ENCODE measurements at places on chromosomes 12 and 14. TPM values are rescaled to one million over a fixed set of nuclear protein-coding genes. Genes with fewer than 3 reads are reported as not detected.

DNA sequence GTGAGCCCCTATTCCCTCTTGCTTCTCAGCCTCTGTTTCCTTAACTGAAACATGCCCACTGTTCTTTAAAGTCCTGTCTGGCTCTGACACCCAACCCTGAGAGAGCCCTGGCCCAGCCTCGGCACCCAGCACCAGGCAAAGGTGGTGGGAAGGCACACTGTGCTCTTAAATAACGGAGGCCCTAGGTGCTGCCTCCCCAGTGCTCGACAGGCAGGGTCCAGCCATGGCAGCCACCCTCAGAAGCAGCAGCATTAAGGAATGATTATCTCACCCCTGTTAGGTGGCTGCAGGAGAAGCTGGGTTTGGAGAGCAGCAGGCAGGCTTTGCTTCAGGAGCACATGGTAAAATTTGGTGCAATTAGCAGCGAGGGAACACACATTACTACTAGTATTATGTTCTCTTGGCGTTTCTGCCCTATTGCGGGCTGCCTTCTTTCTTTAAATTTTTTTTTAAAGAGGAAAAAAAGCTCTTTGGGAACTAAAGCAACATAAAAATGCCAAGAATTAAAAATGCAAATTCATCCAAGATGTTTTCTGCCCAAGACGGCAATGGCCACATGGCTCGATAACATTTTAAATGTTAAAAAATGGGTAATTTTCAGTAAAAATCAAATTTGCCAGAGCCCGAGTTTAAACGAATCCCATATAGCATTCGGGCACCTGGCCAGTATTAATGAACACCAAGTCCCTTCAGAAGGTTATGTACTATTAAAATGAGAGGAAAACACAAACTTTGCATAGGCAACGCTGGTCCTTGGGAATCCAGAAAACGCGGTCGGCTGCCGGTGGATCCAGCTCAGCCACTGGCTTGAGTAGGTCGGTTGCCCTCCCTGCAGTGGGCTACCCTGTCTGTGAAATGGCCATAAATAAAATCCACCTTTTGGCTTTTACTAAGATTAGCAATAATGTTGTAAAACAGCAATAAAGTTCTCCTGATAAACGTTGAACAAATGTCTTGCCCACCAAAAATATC is 152.2 kb downstream of the BCL11B start:
- no peak for DNase-seq

DNA sequence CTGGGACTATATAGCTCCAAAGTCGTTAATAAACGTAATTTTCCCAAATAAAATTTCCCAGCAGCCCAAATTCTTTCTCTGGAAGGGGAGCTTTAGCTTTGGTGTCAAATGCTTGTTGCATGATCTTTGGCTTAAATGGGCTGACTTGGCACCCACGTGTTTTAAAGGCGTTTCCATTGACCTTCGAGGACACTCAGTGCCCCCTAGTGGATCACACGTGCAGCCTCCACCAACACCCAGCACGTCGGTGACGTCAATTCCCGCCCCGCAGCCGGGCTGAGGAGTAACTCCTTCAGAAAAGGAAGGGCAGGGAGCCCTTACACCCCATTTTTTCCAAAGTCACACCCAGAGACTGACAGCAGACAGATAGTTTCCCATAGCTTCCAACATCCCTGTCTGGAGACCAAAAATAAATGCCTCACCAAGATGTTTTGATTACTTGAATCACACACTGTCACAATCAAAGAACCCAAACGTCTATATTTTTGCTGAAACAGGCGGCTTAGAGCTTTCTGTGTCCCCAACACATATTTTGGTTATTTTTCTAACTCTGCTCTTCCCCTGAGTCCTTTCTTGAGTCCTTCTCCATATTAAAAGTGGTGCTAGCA is 707.9 kb downstream of the AACS start:
- DNase-seq, result no peak

- DNase-seq, result no peak
Measured at GRCh38 chr12:82651489-82651888, 35.2 kb upstream of the TMTC2 start.

DNA sequence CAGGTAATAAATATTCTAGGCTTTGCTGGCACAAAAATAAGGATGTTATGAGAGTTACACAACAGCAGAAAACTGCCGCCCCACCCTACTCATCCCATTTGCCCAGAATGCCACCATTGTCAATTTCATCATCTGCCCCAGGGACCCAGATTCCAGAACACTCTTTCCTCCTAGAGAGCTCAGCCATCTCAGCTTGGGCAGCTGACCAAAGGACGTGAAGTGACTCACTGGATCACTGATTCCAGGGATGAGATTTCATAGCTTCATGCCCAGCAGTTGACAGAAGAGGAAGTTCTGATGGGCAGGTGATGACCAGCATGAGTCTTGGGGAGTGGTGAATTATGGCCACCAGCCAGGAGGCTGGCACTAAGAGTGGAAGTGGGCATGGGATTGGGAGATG is 450.3 kb downstream of the RMST start:
- DNase-seq, result no peak

GRCh38 chr12:7322599-7322998 is 18.7 kb downstream of the ACSM4 start:
- DNase-seq, result no peak

Gene CCDC175
- polyA plus RNA-seq, result 0.50 TPM

GRCh38 chr12:21786041-21786531 is 11.6 kb upstream of the KCNJ8 start:
- DNase-seq, result no peak

Gene KRT73
- polyA plus RNA-seq, result not detected

DNA sequence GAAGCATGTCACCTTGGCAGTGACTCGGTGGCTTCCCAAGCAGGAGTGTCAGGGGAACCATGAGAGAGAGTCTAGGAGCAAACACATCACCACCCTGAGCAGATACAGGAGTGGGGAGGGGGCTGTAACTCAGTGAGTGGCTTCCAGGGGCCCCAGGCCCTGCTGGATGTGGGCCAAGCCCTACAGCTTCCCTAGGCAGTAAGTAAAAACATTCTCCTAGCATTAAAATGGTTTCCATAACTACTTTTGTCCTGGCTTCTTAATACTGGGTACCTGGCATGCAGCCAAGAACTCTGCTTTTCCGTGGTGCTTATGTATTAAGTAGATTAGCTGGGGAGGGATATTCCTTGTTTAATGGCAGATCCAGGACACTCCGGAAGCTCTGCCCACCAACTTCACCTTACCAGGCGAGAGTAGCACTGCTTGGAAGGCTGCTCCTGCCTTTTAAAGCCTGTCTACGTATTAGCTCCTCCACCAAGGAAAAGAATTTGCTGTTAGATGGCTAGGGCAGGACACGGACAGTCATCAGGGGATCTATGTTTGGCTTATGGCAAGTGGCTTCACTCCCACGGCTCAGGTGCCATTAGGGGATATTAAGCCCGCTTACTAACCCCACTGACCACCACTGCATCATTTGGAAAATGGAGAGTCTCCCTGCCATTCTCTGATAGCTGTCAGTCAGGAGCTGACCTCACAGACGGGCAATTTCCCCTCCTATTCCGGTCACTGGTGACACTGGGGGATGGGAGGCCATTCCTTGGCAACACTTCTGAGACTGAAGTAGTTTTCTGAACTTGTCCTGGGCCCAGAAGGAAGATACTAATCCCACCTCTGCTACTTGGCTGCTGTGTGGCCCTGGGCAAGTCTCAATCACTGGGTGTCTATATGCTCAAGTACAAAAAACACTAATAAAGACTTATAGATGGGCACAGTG is 22.8 kb downstream of the OTUB2 start:
- no peak for DNase-seq

DNA sequence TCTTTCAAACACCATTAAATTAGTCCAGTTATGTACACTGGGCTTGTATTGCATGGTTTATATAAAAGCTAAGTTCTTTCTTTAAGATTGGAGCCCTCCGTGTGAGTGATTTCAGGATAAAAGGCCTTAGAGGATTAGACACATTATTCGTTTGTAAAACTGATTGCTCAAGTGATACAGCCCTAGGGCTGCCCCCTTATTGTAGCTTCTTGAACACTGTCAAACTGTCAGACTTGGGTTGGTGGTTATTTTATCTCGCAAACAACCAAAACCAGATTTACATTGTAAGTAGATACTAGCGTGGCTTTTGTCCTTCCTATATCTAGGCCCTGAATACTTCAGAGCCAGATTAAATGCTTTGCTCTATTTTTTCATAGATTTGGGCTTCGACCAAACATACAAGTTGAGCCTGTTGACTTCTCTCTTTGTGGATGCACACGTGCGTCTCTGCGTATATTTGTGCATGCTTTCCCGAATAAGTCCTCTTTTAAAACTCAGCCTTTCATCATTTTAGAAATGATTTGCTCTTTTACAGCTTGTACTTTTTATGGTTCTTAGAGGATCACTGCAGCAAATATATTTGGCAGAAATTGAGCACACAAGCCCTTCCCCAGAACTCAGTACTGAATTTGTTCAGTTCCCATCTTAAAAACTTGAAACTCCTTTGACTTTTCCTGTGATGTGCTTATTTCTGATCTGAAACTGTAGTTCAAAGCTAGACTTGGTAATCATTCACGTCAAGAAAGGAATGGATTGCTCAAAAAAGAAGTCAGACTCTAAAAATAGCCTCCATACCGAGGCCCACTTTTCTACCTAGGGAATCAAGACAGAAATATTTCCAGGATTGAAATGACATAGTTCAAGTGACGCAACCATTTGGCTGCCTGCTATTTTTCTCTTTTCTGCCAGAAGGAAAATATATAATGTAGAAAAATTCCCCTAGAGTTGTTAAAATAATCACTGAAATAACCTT is 129.5 kb downstream of the ETV6 start:
- no peak for DNase-seq

Gene MSI1
- polyA plus RNA-seq, result 15.8 TPM

Gene ACOT4
- 2.9 TPM for polyA plus RNA-seq

Gene JPH4
- 10.3 TPM for polyA plus RNA-seq

GRCh38 chr12:39852346-39852745 is 232.7 kb upstream of the ABCD2 start:
- no peak for DNase-seq

Gene FAM186B
- 0.76 TPM for polyA plus RNA-seq

Gene LRTM2
- 0.31 TPM for polyA plus RNA-seq

GRCh38 chr14:73460691-73461127 is 2.4 kb upstream of the NUMB start:
- DNase-seq, result no peak

DNA sequence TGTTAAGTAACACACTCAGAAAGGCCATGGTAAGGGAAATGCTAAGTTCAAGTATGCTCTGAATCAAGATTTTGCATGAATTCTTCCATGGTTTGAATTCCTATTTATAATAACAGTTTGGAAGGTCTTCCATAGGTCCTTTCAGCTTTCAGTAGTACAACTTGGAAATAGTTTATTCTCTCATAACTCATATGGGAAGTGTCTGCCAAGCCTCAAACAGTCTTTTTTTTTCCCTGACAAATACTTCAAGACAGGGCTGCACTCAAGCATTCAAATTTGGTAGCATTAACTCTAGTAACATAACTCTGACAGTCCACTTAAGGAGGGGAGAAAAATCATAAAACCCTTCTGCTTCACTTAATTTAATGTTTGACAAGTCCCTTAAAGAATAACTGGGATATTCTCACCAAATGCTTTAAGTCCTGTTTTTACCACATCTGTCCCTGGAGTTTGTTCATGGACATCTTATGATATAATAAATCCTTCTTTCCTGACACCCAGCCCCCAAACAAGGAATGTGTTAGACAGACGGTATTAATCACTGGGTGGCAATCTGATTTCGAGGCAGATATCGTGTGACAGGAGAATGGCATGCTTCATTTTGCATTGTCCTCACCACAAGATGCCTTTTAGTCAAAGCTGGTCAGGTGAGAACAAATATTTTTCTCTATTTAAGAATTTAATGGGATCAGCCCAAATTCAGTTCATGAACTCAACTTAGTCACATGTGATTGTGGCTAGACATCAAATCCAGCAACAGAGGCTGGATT is 165.7 kb downstream of the BMP4 start:
- DNase-seq, result no peak

DNA sequence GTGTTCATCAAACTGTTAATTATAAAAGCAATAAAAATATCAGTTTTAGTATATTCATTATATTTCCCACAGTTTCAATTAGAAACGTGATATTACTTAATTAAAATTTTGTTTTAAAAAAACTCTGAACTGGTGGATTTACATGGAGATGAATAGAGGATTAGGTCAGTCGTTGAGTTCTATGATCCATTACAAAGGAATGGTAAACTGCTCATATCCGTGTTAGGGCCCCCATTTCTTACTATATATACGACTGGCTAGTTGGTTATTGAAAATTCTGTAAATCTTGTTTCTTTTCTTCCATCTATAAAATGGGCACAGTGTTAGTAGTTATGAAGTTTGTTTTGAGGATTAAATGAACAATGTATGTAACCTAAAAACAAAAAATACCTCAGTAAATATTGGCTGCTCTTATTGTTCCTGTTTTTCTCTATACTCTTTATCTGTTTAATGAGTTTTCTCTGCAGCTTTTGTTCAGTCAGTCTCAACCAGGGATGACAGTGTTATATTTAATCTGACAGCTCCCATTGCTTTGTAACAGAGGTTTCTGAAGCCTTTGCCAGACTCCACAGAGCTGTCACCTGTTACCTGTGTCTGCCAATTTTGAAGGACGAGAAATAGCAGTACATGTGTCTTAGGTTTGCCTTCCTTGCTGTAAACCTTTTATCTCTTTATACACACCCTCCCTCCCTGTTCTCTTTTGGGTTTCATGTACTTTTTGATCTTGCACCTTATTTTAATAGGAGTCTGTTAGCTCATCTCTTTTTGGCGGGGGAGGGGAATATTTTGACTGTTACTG is 41.5 kb downstream of the FRS2 start:
- no peak for DNase-seq

Gene BMP4
- polyA plus RNA-seq, result 48.5 TPM

GRCh38 chr14:21057803-21058675 is at the start of gene RNASE8:
Gene RNASE8, plus strand, starts transcription at chr14:21057822. Its CDS starts 71 bp downstream, at chr14:21057893.
- DNase-seq, result no peak

DNA sequence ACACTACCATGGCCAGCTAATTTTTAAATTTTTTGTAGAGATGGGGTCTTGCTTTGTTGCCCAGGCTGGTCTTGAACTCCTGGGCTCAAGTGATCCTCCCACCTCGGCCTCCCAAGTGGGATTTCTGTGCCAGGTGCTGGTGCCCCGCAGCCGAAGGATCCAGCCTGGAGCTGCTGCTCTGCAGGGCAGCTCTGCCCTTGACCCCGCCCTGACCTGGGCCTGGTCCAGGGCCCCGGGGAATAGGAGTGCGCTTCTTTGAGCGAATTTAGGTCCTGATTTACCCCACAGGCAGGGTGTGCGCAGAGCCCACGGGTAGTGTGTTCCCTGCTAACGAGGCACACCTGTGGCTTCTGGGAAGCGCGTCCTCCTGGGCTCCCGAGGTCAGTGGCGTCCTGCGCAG is 15.2 kb downstream of the ACADS start:
- no peak for DNase-seq

Gene SSTR1
- polyA plus RNA-seq, result 1.7 TPM
